ENCODE measurements at places on chromosomes 3 and 15.

GRCh38 chr15:50786871-50787270 lies 21.4 kb upstream of the SPPL2A start:
- no peak for DNase-seq

GRCh38 chr15:59200560-59200959 lies 6.1 kb upstream of the LDHAL6B start:
- no peak for DNase-seq

DNA sequence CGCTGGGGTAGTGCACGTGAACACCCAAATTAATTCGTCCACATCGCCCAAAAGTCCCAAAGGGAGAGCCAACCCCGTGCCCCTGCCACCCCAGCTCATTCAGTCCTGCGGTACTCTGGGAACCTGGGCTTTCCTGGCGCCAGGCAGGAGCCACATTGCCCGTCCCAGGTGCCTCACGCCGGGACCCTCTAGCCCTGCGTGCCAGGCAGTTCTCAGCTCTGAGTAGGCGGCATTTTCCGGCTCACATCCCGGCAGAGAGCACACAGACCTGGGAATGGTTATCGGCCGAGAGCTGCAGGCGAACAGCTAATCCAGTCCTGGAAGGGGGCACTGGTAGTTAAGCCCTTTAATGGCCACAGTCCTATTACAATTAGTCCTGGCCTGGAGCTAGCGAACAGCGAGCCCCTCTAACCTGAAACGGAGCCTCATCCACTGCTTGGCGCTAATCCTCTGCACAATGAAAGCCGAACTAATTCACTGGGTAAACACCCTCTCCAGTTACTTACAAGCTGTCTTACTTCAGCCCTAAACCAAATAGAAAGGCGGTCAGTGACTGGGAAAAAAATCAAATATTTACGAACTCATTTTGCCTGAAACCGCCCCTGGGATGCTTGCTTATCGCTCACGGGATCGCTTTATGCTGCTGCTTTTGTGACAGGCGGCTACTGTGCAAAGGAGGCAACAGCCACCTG lies 254.6 kb upstream of the SOX14 start:
- no peak for DNase-seq

DNA sequence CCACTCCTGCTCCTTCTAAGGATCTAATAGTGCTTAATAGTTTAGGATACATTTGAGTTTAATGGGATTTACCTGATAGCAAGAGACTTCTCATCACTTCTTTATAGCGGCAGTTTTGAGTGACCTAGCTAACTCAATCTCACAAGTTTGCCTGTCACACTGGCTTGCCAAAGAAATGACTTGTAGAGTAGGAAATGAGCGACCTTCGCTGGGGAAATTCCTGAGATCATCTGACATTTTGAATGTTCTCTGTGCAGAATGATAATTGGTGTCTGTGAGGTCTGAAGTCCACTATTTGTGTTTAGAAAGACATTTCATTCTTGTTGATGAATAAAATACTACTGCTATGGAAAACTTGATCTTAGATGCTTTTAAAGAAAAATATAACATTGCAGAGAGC lies 30.3 kb downstream of the SUCLG2 start:
- no peak for DNase-seq

DNA sequence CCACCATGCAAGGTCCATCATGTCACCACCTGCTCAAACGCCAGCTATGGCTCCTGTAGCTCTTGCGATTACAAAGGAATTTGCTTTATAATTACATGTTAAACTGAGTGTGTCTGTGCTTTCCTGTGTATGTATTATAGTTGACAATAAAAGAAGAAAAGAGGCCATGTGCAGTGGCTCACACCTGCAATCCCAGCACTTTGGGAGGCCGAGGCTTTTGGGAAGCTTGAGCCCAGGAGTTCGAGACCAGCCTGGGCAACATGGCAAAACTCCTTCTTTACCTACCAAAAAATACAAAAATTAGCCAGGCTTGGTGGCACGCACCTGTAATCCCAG lies 27.0 kb downstream of the ATRIP start:
- no peak for DNase-seq

- DNase-seq: no peak
Observed at GRCh38 chr3:32432045-32432710, 40.5 kb downstream of the CMTM7 start.

DNA sequence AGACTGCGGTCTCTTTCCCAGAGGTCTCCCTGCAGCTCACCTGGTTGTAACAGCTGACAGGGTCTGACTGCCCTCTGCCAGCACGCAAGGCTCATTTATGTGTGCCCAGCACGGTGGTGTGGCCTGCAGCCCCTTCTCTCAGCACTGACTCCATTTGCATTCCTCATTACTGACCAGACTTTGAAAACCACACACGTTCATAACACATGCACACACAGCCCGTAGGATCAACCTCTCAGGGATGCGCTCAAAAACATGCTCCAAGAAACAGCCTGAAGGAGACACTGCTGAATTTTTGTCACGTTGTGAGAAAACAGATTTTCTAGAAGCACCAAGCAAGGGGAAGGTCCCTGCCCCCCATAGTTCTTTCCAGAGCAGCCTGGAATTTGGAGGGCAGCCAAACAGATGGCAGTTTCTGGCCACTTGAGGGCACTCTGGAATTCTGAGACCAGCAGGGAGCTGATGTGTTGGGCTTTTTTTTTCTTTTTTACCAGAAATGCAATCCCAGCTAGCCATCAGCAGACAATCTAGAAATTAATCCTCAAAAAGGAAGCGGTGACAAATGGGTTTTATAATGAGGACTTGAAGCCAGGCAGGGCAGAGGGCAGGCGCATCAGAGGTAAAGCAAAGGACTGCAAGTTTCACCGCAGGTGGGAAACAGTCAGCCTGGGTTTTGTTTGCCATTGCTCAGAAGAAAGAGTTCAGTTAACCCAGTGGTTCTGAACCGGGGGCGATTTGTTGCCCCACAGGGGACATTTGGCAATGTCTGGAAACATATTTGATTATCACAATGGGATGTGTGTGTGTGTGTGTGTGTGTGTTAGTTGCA lies 170.5 kb upstream of the PROK2 start:
- DNase-seq: peak; percentile 68

DNA sequence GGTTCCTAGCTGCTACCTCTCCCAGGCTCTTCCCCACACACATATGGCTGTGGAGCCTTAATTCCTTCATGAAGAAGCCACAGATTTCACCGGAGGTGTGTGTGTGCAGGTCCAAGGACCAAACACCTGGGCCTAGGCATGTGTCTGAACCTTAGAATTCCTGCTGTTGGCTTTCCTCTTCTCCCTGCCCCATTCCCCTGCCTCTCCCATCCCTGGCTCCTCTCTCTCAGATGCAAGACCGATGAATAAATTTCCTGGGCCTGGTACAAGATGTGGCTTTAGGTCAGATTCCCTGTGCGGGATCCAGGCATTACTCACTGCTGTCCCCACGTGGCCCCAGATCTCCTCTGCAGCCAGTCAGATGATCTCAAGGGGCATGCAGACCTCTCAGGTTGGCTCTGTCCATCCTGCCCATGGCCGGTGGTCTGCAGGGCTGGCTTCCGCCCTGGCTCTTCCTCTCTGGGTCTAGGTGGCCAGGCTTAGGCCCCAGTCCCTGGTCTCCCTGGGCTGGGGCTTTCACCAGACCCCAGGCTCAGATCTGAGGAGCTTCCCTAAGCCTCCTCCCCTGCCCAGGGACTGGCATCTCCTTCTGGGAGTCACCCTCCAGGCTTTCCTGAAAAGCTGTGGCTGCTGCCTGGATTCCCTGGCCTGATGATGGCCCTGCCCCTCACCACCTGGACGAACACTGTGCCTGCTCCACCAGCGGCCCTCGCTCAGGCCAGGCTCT lies 20.5 kb downstream of the CCR9 start:
- DNase-seq: no peak

- DNase-seq: no peak
Observed at GRCh38 chr3:139204728-139205127, 139.1 kb upstream of the MRPS22 start.

- DNase-seq: peak; percentile 39
Observed at GRCh38 chr3:42547401-42547945, 34.3 kb downstream of the SEC22C start.

- no peak for DNase-seq
Observed at GRCh38 chr3:12907729-12908128, 66.4 kb upstream of the RPL32 start.

DNA sequence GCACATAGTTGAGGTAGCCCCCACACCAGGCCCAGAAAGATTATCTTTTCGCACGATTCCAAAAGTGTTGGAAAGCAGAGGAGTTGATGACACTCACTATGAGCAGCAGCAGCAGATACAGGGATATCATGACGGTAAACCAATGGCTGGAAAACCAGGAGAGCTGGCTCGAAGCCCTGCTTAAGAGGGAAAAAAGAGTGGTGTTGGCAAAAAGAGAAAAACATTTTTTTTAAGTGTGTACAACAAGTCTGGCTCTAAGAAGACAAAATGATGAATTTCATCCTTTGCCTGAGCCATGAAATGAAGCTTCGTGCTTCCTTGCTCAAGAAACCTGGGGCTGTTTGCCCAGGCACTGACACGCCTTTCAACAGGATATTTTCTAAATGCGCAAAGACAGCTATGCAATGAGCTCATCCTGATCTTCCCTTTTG lies 27.3 kb downstream of the PARP16 start:
- DNase-seq: no peak

DNA sequence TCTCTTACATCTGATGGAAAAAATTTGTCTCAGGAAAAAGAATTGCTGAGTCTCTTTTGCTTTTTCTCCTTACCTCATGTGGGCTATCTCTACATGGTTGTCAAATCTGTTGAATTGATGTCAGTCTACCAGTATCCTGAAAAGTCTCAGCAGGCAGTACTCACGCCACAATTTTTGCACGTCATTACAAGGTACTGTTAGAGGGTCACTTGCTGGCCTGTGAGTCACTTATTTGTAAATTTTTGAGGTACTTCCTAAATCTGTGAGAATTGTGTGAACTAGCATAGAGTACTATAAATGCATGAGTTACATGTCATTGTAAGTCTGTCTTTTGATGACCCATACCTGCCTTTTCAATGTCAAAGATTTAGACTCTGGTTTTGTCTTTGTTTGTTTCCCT lies 15.9 kb downstream of the HPS3 start:
- DNase-seq: no peak

DNA sequence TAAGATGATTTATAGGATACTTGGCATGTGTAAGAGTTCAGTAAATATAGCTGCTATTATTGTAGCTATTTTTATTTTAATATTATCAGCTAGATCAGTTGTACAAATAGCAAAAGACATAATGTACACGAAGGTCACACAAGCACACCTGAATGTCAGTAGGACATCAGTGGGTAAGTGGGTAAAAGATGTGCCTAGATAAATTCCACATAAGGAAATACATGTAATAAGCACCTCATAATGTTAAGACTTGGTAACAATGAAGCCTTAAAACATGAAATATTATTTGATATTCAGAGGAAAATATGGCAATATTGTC lies 41.5 kb downstream of the ABHD2 start:
- no peak for DNase-seq

GRCh38 chr3:192883512-192883911 lies 34.1 kb downstream of the MB21D2 start:
- no peak for DNase-seq

DNA sequence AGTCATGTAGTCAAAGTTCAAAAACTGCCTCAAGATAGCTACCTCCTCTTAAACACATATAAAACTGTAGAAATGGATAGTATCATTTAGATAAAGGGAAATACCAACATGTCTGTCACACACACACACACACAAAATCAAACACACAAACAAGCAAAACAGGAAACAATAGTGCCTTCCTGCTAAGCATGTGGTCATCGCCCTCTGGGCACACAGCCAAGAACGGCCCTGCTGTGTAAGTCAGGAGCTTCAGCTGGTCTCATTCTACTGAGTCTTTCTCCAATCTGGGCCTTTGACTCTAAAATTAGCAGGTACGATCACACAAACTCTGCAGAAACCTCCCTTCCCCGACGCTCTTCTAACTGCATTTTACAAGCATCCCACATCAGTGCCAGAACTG lies 272.2 kb upstream of the CHRNA7 start:
- DNase-seq: no peak

GRCh38 chr3:42148982-42149432 lies 57.9 kb downstream of the TRAK1 start:
- DNase-seq: no peak

DNA sequence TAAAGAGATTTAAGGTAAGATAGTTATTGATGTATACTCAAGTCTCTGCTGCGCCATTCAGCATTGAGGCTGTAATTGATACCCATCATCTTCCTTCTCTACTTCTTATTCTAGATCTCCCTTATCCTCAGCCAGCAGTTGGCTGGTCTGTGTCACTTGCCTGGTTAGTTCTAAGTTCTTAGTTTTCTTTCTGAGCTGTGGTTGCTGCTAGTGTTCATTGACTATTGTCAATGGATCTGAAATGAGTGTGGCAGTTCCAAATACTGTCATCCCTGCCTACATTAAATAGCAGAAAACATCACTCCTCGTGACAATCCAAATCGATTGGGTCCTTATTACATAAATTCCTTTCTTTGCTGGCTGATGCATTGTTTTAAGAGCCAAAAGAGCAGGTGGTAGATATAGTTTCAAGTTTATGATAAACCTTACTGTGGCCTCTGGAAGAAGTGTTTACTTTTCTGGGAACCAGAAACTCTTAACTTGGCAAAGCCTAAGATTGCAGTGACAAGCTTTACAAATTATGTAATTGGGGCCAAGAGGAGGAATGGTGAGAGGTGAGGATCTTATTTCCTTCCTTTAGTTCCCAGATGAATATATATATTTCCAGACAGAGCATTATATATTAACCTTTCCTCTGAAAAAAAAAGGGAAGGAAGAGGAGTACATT lies 168.0 kb downstream of the GMNC start:
- no peak for DNase-seq

DNA sequence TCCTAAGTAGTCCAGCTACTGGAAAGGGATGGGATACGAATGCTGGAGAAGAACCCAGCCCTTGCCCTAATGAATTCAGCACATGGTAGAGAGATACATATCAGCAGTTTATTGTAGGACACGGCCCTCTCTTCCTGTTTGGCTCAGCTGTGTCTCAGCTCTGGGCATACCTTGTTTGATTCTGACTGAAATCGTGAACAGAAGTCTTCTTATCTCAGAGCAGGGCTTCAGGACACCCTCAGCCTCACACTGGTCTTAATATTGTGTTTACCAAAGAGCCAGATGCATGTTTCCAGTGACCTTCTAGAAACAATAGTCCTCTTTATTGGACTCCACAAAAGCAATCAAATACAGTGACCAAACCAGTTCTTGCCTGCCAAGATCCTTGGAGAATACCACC lies 54.7 kb downstream of the FAM174B start:
- no peak for DNase-seq

DNA sequence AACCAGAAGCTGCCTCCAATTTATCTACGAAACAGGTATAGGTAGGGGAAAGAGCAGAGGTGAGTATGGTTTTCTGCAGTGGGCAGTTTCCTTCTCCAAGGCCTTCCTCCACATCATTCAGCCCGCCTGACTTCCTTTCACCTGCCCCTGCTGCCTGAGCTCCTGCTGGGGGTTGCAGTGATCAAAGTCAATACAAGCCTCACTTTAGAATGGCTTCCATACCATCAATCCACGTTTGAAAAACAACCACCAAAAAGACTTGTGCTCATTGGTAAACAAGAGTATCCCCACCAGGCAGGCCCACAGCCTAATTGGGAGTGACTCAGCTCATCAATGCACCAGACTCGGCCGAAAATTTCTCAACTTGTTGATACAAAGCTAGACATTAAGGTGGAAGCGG lies 159.9 kb downstream of the MAGI1 start:
- DNase-seq: no peak

- no peak for DNase-seq
Observed at GRCh38 chr3:159619341-159619885, 369.2 kb upstream of the IL12A start.
